Esophagus muscularis mucosa (tissue), 4 donors: ENCODE measurements at places on chromosomes 2 and 18. TPM values are rescaled to one million over a fixed set of nuclear protein-coding genes. Genes with fewer than 3 reads are reported as not detected.

- no peak for DNase-seq
These were observed 749.6 kb upstream of the VRK2 start for GRCh38 chr2:57296795-57297517.

DNA sequence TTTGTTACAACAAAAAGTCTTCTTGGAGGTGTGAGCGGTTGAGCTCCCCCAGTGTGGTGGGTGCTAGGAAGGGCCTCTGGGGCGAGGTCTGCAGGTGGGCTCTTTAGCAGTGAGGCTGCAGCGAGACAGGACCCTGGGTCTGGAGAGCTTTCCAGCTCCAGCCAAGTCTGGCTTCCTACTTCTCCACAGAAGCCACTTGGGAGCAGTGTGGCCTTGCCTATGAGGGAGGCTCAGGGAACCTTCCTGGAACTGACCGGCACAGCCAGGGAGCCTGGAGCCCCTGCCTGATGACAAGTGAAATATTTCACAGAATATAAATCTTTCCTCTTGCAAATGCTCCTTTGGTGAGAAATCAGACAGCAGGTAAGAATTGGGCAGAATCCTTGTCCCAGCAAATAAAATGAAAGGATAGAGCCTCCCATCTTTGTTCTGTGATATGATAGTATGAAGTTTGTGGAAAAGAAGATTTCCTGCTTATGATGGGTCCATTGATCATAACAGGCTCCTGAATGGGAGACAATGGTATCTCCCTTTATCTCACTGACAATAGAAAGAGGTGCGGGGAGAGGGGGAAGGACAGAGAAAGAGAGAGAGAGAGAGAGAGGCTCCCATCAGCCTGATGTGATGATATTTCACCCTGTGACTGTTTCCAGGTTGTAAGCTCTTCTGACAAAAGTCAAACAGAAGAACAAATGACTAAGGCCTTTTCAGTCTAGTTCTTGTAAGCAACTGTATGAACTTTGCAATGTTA is 289.8 kb upstream of the SPRED2 start:
- peak; percentile 88 for DNase-seq

- DNase-seq, result no peak
These were observed 69.0 kb upstream of the C2orf15 start for GRCh38 chr2:99072551-99072950.

DNA sequence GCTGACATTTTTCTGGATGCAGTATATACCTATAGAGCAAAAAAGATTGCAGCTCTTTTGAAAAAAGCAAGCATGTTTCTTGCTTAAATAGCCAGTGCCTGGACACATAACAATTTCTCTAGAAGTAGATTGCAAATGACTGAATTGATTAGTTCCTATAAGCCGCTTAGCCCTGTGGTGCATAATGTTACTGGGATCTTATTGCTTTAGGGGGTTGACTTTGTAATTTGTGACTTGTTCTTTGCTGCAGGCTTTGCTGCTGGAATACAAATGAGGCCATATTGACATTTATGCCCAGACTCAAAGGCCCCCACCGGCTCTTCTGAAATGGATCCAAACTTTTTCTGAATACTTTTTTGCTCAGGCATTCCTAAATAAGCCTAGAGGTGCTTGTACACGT is 182.6 kb downstream of the SH3BP4 start:
- DNase-seq, result no peak

- DNase-seq, result peak; percentile 81
These were observed 52.9 kb downstream of the TMEM163 start for GRCh38 chr2:134665727-134666506.

DNA sequence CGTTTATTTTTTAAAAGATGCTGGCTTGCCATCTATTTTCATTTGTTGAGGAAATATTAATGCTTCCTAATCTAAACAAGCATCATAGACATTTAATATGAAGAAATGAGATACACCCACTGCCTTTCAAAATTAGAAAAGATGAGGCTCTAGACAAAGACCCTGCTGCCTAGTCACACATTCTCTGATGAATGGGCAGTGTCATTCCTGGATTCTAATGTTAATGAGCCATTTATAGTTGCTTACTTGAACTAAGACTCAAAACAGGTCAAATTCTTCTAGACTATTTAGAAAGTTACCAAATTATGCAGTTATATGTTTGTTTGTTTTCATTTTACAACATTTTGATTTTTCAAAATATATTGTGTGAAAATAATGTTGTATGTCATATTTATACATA is 237.6 kb downstream of the CDH7 start:
- DNase-seq, result no peak

DNA sequence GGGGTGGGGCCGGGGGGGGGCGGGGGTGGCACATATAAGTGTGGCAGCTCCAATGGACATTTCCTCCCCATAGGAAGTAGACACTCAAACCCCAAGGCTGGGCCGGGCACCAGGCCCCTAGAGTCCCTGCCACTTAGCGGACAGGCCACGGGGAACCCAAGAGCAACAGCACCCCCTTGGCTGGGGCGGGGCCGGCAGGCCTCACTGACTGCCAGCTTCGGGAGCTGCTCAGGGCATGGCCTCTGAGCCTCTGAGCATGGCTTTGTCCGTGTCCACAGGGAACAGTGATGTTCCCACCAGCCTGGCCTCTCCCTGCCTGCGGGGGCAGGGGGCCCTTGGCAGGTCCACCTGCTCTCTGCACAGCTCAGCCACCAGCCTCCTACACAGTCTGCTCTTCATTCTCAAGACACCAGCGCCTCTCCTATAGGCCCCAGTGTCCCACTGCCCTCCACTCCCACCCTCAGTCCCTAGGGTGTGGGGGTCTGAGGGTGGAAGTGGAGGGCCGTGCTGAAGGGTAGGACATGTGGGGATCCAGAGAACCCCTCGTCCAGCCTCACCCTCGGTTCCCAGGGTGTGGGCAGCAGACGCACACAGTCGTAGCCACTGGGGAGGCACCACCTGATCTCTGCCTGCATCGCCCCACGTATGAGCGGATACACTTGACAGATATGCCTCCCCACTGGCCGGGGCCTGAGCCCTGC is 106.7 kb downstream of the FAM210A start:
- peak; percentile 64 for DNase-seq

- DNase-seq, result no peak
These were observed 42.6 kb downstream of the ALPK2 start for GRCh38 chr18:58586269-58586668.

DNA sequence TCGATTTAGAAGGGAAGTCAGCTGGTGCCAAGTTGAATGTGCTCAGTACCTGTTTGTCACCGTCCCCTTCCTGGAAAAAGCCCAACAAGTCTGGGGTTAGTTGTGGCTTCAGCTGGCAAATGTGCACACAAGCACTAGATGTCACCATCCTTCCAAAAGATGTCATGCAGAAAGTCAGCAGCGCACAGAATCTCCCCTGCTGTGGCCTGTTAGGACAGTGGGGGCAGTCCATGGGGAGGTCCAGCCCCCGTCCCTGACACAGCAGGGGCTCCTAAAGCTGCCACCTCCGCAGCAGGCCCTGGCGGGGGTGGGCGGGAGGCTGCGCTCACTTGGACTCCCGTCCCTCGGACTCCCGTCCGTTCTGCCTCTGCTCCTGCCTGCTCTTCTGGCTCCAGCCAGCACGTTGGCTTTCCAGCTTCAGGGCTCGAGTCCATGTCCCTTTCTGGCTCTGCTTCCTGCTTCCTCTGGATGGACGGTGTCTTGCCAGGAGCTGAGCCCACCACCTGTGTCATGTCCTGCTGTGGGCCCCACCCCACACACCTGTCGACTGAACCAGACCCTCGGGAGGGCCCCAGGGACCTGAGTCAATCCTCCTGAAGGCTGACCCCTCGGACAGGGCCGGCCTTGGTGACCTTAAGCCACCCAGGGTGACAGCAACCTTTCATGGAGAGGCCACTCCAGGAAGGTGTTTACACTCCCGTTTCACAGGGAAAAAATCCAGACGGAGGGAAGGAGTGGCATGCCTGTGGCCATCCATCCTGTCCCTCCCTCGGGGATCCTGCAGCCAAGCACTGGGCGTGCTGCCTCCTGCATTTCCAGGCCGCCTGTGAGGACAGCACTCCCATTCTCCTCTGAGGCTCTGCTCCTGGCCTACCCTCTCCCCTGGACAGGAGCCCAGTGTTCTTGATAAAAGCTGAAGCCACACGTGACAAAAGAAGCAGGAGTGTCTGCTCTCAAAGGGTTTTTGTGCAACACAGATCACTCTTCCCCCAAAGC is 8.5 kb downstream of the RAB17 start:
- DNase-seq, result no peak

DNA sequence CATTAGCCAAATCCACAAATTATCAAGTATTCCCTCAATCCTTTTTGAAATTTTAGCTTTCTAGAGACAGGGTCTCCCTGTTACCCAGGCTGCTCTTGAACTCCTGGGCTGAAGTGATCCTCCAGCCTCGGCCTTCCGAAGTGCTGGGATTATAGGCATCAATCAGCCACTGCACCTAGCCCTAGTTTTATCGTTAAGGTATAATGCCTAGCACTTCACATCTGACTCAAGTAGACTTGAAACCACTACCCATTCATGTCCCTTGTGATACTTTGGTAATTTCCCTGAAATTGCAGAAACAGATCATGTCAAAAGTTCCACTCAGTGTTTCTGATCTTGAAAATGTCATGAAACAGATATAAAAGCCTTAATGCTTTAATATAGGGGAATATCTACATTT is 26.3 kb downstream of the MEX3C start:
- no peak for DNase-seq

DNA sequence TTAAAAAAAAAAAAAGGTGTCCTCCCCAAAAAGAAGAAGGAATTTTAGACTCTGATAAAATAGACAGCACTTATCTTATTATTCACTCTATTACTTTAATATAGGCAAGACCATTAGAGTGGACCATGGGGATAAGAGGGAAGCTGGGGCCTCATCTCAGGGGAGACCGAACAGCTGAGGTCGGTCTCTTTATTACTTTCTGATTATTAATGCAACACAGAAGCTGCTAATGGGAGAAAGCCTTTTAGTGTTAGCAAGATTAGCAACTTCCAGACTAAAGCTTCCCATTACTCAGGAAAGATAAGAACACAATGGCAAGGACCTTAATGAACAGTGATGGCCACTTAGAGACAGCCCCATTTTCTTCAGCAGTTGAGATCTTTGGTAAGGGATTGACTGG is 135.5 kb downstream of the TMEFF2 start:
- DNase-seq, result no peak

Gene GALNT5
- total RNA-seq, result 0.17 TPM

Gene SLC5A6
- 7.5 TPM for total RNA-seq

Gene CNPPD1
- 65.3 TPM for total RNA-seq

Gene RGPD5
- 22.5 TPM for total RNA-seq

Gene MFF
- total RNA-seq, result 117 TPM
